Left forelimb (tissue), 1 donor: ENCODE measurements at places on chromosomes 6 and 20.
A peak's percentile ranks its signal among the peaks of the same experiment; 100 is the strongest.

GRCh38 chr6:165298875-165299274 is 10.5 kb downstream of the C6orf118 start:
- DNase-seq, result no peak

DNA sequence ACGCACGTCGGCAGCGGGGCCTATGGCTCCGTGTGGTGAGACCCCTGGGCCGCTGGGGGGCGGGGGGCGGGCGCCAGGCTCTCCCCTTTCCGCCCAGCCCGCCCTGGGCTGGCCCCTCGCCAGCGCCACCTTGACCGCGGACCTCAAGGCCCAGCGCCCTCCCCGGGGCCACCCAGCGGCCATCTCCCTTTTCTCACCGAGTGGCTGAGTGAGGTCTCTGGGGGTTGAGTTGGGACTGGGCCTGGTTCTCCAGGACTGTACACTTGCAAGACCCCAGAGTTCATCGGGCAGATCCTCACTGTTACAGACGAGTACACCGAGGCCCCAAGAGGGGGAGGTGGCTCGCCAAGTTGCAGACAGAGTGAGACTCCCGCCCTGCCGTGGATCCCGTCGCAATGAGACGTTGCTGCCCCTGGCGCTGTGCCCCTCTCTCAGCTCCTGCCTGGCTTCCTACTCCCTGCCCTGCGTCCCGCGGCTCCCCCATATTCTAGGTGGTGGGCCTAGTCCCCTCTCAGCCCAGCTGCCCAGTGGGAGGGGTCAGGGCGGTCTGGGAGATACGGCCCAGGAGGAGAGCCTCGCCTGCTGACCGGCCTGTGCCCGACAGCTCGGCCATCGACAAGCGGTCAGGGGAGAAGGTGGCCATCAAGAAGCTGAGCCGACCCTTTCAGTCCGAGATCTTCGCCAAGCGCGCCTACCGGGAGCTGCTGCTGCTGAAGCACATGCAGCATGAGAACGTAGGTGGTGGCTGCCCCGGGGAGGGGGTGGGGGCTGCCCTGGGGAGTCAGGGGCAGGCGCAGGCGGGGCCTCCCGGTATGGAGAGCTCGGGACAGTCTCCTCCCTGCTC is 576 bp downstream of the MAPK13 start:
- no peak for DNase-seq

DNA sequence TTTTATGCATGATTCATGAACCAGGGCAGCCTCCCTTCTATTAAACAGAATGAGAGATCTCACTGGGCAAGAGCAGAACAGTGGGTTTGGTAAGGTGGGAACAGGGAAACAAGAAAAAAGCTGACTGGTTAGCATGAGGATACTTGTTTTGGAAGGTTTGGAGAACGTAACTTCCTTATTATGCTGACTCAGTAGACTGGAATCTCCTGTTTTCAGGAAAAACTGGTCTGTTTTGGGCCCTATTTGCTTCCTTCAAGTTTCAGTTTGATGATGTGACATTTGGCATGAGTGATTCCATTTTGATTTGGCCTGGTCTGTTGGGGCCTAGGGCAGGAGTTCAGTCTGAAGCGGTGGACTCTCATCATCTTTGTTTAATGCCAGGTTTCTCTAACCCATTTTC is 172.0 kb downstream of the MYLK4 start:
- DNase-seq, result no peak

DNA sequence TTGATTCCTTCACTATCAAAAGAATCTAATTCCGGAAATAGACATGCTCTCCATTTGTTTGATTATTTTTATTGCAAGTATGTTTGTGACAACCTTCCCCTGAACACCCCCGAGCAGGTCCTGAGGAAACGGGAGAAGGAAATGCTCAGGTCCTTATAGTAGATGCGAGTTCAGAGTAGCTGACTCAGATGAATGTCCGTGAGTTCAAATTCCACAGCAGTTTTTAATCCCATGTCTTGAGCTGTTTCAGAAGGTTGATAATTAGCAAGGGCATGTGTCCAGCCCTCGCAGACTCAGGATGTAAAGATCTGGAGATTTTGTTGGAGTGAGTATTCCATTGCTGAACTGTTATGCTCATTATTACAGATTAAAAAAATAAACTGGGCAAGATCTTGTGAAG is 169.3 kb downstream of the BCAS1 start:
- no peak for DNase-seq

- no peak for DNase-seq
Observed at GRCh38 chr6:43805699-43806042, 35.7 kb downstream of the VEGFA start.

DNA sequence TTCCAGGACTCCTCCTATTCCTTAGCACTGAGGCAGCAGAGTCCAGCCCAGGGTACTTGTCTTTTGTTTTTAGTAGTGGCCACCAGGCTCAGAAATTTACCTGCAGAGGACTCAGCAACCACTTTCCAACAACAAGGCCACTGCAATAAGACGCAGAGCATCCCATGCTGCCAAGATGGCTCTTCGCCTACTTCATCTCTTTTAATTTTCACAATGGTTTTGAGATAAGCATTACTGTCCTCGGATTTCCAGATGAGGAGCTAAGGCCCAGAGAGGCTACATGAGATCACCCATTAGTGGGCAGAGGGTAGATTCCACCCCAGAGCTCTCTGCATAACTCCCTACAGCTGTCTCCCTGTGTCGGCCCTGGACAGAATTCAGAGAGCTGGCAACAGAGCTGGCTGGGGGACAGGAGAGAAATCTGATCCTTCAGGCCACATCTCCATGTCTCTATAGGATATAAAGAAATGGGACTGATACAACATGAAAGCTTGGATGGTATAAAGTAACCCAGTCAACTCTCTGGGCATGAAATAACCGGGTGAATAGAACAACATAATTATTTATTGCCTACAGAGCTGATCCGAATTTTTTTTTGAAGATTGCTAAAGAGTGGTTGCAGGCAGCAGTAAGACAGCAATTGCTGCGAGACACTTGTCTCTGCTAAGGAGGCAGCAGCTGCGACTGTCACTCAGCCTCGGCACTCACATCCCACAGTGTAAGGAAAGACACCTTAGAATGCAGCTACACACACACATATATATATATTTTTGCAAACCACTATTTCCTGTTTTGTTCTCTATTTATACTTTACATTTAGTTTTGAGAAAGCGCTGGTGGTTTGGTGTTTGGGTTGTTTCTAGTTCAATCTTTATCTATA is 37.2 kb downstream of the SCML4 start:
- no peak for DNase-seq

DNA sequence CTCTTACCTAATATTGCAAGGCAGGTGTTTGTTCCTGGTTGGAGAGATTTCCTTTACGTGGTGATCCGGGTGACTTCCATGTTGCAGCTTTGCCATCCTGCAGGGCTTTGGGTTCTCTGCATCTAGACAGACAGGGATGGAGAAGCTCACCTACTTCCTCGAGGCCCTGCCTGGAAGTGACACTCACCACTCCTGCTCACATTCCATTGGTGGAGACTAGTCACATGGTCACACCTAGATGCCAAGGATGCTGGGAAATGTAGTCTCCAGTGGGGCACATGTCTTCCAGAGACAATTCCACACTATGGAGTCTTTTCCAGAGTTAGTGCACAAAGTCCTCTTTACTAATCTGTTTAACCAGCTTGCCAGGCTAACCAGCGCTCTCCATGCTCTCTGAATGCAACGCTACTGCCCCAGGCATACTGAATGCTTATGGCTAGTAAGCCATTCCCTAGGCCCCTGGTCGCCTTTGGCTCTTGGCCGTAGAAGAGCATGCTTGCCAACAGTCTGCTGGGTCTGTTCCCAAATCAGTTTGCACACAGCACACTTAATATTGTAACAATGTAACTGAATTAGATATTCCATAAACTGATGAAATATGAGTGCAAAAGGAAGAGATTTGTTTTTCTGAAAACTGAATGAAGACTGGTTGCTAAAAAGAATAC is 6.7 kb upstream of the KCNK15 start:
- DNase-seq, result no peak

- no peak for DNase-seq
Observed at GRCh38 chr20:8853805-8854338, 215.0 kb upstream of the PLCB4 start.

GRCh38 chr20:43358811-43359210 is 98.9 kb upstream of the SRSF6 start:
- no peak for DNase-seq

DNA sequence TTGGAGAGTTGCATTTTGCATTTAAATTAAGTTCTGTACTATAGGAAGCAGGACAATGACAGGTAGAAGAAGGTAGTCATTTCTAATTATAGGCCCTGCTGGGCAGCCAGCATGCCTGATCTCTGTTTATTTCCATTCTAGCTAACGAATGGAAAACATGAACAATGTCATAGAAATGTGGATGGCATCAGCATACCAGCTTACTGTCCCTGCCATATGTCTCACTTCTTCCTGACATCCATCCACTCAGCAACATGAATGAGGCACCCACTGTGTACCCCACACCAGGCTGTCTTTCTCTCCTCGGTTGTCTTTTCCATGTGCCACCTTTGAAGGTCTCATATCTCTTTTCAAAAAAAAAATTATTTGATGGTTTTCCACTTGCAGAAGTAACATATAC is 11.1 kb downstream of the ADTRP start:
- no peak for DNase-seq

DNA sequence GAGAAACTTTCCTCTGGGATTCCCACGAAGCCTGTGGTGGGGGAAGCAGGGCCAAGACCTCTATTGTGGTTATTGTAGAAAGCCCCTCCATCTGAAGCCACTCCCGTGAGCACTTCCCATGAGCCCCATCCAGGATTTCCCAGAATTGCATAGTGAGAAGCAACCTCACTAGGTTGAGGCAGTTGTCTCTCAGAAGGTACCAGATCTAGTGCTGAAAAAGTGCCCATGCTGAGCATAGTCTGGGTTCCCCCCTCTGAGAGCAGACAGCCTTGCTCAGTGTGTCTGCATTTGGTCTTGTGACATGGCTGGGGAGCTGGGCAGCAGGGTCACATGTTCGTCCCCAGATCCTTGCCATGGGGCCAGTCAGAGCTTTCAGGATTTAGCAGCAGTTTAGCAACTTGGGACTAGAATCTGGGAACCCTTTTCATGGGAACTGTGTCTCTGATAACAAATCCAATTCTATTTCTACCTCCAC is 38.6 kb downstream of the SLC9A8 start:
- DNase-seq, result no peak

GRCh38 chr6:13139119-13139518 is 189.2 kb downstream of the TBC1D7 start:
- DNase-seq, result no peak

- peak; percentile 91 for DNase-seq
Observed at GRCh38 chr6:78867370-78868040, at the start of gene IRAK1BP1. Gene IRAK1BP1, plus strand, starts transcription at chr6:78867551. Its CDS starts 26 bp downstream, at chr6:78867577.

- DNase-seq, result no peak
Observed at GRCh38 chr6:18498408-18498807, 111.3 kb downstream of the RNF144B start.

DNA sequence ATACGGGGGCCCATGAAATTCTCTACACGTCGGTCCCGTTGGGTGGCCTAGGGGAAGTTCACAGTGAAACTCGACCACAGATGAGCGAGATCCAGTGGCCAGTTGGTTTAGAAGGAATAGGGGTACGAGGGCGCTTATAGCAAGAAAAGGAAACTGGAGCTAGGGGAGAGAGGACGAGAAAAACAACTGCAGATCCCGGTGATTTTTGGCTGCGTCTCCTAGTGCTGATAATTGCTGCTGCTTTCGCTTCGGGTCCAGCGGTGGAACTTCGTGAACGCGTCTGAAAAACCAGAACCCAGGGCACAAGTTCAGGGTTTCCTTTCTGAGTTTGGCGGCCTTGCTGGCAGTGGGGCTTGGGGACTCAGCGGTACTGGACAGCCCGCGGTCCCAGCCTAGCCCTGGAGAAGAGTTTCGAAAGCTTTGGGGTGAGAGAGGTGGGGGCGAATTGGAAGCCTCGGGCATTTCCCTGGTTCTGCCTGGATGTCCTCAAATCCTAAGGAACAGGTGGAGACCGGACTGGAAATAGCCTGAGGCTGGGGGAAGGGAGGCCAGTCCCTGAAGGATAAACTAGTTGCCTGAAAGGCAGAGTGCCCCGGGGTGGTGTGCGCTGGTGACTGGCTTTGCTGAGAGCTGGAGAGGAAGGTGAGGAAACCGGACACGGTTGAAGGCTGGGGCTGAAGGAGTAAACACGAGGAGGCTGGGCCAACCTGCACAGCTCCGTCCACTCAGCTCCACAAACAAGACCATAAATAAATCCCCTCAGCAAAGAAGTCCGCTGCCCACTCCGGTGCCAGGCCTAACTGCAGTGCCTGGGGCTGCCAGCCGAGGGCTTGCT is 793 bp downstream of the GMPR start:
- peak; percentile 72 for DNase-seq

GRCh38 chr6:44655412-44656342 is 268.2 kb downstream of the CDC5L start:
- DNase-seq, result peak; percentile 87

DNA sequence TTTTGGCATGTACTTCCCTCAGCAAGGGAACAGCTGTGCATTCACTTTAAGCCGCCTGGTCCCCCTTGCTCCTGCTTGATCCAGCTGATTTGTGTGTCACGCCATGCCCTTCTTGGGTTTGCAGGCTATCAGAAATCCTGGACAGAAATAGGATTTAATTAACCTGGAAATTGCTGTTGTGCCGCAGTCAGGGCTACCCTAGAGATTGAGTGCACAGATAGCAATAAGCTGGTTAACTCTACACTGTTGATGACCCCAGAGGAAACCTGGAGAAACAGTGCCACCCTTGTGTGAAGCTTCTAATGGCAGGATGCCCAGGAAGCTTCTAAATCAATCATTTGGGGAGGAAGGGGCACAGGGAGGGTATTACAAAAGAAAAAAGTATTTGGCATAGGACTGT is 199.0 kb downstream of the JARID2 start:
- DNase-seq, result no peak

DNA sequence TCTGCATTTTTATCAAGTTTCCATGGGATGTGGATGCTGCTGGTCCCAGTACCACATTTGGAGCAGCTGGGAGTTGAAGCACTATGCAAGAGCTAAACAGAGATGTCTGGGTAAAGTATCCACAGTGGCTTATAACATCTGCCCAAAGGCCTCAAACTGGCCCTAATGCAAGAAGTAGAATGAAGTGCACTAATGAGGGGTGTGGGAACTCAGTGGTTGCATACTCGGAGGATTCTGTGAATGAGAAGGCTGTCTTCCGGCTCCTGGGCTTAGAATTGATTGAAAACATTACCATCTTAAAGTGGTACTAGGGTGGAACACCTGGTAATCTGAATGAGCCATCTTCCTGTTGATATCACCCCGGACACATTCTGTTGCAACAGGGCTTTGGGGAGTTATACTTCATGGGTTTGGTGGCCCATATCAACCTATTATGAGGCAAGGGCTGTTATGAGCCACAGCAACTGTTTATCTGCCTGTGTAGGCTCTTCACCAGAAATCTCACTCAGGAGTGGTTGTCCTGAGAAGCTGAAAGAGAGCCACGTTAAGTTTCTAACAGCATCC is 54.7 kb upstream of the SNRPB2 start:
- DNase-seq, result no peak

DNA sequence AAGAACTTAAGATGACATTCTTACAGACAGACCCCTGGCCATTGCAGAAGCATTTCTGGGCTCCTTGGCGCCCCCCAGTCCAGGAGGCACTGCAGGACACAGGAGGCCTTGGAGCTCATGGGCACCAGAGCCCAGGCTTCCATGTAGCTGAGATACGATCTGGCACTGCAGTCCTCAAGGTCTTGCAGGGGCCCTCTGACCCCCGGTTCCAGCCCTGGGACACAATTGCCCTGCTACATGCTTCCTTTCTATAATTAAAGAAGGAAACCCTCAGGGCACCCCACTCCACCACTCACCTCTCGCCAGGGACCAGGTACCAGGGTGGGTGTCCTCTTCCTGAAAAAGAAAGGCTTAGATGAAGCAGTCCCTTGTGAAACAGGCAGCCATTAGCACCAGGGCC is 33.6 kb downstream of the WFDC3 start:
- no peak for DNase-seq

- DNase-seq, result no peak
Observed at GRCh38 chr6:167294241-167294640, 3.1 kb downstream of the UNC93A start.
